Activated T-helper 1 cell treated with Interleukin-2 at 50 U/mL for 16 hours (primary cell): ENCODE measurements at places on chromosomes 6 and 20.

DNA sequence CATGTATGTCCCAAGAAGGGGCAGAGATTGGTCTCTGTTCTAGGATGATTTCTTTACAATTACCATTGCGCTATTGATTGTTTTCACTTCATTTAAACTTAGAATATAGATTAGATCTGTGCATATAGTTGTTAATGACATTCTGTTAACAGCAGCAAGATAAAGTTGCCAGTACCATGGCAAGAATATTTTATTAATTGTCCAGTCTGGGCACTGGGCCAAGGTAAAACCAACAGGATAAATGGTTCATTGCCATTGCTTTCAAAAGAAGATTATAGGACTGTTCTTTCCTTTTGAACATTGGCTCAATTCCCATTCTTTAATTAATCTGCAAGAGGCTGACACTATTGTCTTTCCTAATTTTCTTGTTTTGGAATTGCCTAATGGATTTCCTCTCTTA, 592.4 kb downstream of the RFPL4B start:
- no peak for DNase-seq

DNA sequence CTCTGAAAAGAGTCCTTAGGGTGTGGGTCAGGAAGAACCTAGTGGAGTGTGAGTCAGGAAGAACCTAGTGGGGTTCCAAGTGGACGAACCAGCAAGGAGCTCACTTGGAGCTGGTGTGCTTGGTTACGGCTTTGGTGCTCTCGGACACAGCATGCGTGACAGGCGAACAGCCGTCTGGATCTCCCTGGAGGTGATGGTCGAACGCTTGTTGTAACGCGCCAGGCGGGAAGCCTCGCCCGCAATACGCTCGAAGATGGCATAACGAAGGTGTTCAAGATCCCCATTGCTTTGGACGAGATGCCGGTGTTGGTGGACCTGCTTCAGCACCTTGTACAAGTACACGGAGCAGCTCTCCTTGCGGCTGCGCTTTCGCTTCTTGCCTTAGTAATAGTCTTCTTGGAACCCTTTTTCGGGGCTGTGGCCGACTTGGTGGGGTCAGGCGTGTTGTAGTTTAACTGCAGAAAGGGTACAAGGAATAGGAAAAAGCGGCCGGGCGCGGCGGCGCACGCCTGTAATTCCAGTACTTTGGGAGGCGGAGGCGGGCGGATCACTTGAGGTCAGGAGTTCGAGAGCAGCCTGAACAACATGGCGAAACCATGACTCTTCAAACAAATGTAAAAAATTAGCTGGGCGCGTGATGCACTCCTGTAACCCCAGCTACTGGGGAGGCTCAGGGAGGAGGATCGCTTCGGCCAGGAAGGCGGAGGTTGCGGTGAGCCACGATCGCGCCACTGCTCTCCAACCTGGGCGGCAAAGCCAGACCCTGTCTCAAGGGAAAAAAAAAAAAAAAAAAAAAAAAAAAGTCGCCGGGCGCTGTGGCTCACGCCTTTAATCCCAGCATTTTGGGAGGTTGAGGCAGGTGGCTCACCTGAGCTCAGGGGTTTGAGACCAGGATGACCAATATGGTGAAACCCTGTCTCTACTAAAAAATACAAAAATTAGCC, 48.0 kb downstream of the OR2B2 start:
- no peak for DNase-seq

- no peak for DNase-seq
Measured at GRCh38 chr6:143734641-143735063, 56.9 kb downstream of the PHACTR2 start.

GRCh38 chr20:58669287-58670006, 18.4 kb downstream of the STX16 start:
- no peak for DNase-seq

- DNase-seq: no peak
Measured at GRCh38 chr6:47944846-47945245, 163.0 kb downstream of the OPN5 start.

- DNase-seq: no peak
Measured at GRCh38 chr20:49470922-49471321, 11.5 kb downstream of the KCNB1 start.

DNA sequence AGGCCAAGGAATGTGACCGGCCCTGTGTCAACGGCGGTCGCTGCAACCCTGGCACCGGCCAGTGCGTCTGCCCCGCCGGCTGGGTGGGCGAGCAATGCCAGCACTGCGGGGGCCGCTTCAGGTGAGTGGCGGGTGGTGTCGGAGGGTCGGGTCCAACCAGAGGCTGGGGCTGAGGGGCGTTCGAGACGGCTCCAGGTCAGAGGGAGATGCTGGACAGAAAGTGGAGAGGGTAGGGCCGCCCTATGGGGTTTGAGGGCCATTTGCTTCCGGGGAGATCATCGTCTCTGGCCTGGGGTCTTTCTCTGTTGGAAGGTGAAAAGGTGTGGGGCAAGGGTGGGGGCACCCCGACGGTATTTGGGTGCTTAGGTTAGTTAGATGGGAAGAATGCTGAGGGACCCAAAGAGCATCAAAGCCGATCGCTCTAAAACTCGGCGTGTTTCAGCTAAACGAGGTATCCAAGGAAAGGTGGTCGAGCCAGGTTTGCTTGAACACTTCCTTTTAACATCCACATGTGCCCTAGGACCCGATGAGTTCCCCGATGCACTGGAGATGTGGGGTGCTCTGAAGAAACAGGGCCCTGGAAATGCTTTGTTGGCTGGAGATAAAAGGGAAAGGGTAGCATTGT, 691 bp downstream of the ATRN start:
- DNase-seq: no peak

DNA sequence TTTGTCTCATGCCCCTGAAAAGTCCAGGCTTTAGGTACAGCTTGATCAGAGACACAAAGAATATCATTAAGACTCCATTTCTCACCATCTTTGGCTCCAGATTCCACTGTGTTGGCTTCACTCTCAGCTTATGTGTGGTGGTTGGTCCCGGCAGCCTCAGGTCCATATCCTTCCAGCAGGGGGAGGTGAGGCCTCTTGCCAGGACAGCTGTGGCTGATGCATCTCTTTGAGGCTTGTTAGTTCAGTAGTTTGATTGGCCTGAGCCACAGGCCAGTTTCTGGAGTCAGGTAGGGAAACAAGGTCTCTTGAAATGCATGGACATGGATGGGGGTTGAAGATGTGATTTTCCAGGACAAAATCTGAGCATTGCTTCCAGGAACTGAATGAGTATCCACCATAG, 62.4 kb downstream of the JAG1 start:
- DNase-seq: no peak

DNA sequence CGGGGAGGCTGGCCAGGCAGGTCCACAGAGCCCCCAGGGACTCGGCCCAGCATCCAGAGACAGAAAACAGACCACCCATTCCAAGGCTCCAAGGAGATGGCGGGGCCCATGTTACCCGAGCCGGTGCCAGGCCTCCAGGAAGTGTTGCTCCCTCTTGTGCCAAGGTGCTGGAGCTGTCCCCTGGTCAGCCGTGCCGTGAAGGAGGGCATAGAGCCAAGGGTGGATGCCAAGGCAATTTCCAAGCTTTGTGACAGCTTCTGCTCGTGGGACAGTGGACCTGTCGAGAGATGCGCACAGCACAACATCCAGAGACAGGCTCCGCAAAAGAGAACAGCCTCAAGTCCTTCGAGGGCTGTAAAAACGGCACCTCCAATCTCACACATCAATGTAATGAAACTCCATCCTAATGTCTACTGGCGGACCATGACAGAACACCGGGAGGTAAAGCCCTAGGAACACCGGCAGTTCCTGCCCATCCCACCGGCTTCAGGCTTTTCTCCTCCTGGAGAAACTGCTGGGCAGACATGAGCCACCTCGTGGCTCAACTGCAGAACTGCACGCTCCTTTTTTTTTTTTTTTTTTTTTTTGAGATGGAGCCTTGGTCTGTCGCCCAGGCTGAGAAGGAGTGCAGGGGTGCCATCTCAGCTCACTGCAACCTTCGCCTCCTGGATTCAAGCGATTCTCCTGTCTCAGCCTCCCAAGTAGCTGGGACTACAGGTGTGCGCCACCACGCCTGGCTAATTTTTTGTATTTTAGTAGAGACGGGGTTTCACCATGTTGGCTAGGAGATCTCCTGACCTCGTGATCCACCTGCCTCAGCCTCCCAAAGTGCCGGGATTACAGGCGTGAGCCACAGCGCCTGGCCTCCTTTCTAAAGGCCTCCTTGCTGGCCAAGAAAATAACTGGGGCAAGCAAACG, 30.9 kb upstream of the AVP start:
- no peak for DNase-seq

- peak; percentile 4 for DNase-seq
Measured at GRCh38 chr20:25310268-25310920, 62.5 kb downstream of the PYGB start.

GRCh38 chr20:35499271-35499670, 30.2 kb downstream of the C20orf173 start:
- DNase-seq: no peak

GRCh38 chr6:34275128-34275804, 26.5 kb upstream of the SMIM29 start:
- DNase-seq: no peak

- no peak for DNase-seq
Measured at GRCh38 chr6:37665304-37665703, 32.4 kb downstream of the MDGA1 start.

DNA sequence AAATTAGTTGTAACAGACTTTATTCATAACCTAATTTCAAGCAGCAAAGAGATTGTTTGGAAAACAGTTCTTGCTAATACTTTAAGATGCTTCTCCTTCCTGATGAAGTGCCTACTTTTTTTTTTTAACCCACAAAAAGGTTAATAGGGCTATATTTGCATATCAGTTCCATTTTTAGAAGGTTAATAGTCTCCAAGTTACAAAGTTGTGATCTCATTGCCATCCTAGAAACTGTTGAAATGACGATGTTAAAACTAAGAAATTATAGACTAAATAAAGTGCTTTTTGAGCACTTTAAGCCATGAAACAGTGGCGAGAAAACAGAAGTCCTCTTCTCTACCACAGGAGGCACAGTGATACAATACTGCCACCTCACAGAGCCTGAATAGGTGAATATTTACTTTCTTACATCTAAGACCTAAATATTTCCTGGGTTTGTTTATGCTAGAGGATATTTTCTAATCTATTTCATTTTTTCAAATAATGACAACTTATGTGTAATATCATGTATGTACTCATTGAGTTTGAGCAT, 5.3 kb downstream of the RNF144B start:
- no peak for DNase-seq

DNA sequence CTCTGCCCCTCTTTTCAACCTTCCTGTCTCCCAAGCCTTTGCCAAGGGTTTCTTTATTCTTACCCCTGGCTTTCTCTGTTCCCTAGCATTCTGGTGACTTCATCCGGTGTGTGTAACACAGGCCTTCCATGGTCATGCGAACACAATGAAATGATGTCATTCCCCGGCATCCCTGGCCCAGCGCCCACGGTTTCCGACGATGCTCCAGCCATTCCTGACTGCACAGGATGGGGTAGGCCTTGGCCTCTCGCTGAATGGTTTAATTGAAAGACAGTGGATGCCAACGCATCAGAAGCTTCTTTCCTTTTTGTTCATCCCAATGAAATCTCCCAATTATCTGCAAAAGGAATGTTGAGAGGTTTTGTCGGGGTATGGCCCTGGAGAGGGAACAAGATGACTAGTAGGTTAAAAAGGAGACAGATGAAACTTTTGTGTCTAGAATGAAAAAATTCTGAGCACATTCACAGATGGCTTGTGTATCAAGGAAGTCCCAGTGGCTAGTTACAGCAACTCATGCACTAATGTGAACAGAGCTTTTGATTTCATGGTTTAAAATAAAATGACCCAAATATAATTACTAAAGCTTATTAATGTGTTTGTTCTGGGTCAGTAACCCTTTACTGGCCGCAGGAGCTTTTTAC, 655.0 kb downstream of the QKI start:
- DNase-seq: no peak

GRCh38 chr20:10239954-10240353, 21.3 kb downstream of the SNAP25 start:
- DNase-seq: no peak

- no peak for DNase-seq
Measured at GRCh38 chr6:106257195-106257594, 68.4 kb downstream of the ATG5 start.

GRCh38 chr6:167990016-167990945, 7.2 kb upstream of the KIF25 start:
- no peak for DNase-seq

- DNase-seq: no peak
Measured at GRCh38 chr6:98920904-98921431, 26.8 kb downstream of the FBXL4 start.

- DNase-seq: peak; percentile 36
Measured at GRCh38 chr6:2940010-2940850, 31.1 kb downstream of the SERPINB6 start.
